ENCODE measurements at places on chromosomes 6 and 20. TPM values are rescaled to one million over a fixed set of nuclear protein-coding genes. Genes with fewer than 3 reads are reported as not detected.

DNA sequence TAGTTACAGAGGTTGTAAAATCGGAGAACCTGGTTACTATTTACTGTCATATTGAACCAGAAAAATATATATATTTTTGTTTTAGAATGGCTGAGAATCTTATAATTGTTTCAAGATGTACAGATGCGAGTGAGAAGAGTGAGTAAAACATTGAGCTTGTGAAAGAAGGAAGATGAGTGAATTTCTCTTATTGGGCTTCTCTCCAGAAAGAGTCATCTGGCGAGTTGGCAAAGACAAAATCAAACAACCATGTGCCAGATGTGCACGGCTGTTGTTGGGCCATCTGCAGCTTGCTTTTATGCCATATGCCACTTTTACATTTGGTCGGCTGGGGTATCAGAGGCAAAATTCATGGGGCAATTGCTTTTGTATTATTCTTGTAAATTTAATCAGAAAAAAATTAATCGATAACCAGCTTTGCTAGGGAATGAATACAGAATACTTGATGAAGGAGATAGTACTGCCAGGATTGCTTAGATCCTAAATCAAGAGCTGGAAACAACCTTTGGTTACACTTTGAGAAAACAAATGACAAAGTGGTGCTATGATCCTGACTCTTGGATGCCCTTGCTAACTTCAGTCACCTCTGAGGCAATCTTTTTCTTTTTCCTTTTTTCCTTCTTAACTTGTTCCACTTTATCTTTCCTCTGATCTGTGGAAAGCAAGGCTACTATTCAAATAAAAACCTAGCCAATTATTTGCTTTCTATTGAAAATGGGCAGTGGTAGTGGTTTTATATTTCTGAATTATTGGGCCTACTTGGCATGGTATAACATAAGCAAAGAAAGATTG is 97.1 kb upstream of the GRIK2 start:
- no peak overlapping the region for H3K4me3 ChIP-seq
- no peak overlapping the region for H3K27ac ChIP-seq
- no peaks in the 10 kb centered on the region for H3K36me3 ChIP-seq
- H3K4me1 ChIP-seq: no peaks in the 10 kb centered on the region

DNA sequence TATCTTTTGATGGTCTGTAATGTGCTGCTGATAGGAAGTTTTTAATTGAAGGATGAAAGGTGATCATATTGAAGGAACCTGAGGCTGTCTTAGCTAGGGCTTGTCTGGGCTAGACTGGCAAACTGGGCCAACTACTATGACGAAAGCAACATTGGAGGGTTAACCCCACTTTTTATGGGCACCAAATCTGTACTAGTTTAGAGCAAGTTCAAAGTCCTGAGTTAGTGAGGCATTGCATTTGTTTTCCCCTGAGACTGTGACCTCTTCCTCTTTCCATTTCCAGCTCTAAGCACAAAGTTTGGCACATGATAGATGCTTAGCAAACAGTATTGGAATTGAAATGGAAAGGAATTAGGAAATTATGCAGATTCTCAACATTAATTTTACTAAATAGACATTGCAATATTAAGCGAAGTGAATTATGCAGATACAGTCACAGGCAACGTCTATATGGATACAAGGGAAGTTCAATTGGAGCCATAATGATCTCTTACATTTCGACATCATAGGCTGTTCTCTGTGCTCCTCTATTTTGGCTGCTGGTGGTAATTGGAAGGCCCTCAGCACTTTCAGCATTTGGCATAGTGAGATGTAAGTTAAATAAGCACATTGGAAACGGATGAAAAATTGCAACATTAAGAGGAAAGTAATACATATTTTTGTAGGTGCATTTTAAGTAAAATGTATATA is 22.2 kb downstream of the CEP57L1 start:
- no peak overlapping the region for H3K4me3 ChIP-seq
- no peaks in the 10 kb centered on the region for H3K36me3 ChIP-seq
- no peak for DNase-seq

DNA sequence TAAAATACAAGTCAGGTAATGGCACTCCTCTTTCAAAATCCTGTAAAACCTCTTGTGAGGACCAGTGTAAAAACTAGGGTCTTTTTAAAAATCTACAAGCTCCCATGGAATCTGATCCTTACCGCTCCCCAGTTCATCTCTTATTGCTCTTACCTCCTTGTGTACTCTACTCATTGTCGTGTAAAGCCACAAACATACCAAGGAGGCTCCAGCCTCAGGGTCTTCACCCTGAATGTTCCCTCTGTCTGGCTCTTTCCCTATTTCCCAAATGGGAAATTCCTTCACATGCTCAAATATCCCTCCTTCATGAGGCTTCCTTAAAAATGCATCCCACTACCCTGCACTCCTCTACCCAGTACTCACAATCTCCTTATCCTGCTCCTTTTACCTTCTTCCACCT is 67.1 kb downstream of the TASP1 start:
- H3K4me3 ChIP-seq: no peak overlapping the region
- no peak for DNase-seq
- H3K27ac ChIP-seq: no peak overlapping the region
- H3K27me3 ChIP-seq: no peaks in the 10 kb centered on the region

TCF21 gene
- total RNA-seq: 80.9 TPM

DNA sequence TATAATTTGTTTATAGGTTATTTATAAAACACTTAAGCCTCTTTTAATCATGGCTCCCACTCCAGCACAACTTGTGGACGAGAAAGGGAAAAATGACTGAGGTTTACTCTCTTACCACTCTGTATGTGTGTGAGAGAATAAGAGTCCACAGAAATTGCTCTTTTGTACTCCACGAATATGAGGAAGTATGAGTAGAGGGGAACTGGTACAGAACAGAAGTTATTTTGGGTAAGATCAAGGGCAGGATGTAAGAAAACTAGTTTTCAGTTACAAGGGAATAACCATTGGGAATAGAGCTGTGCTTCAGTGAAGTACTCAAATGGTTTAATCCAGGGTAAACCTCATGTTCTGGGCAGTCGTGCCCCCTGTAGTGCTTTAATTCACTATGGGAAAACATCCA is 72.6 kb downstream of the REV3L start:
- H3K36me3 ChIP-seq: peaks cover 12% of the 10 kb centered on the region
- no peak overlapping the region for H3K4me3 ChIP-seq
- no peaks in the 10 kb centered on the region for H3K4me1 ChIP-seq
- H3K27ac ChIP-seq: no peak overlapping the region

DNA sequence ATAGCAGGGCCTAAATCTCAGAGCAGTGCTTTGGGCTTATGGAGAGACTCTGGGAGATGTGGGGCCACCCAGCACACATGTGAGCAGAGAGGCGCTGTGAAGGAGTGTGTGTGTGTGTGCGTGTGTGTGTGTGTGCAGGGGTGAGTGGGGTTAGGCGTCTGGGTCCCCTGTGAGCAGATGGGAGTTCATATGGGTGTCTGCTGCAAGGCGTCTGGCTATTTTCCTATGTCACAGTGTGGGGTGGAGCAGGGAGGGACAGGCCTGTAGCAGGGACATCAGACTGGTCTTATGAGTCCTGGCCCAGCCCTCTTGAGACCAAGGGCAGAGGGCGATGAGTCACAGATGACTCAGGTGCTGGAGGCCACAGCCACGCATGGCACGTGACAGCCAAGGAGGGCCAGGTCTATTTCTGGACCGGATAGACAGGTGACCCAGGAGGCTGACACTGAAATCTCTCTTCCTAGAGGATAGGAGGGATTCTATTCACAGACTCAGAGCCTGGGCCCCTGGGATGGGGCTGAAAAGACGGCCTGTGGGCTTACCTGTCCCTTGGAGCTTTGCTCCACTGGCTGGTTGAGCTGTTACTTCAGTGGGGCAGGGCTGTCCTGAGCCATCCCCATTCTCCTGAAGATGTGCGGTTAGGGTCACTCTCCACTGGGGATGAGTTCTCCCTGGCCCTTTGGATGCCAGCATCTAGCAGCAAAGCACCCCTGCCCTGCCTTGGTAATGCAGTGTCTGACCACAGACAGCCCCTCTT is 28.9 kb downstream of the VEGFA start:
- no peaks in the 10 kb centered on the region for H3K27me3 ChIP-seq
- no peak for DNase-seq
- no peaks in the 10 kb centered on the region for H3K36me3 ChIP-seq
- peaks cover 8% of the 10 kb centered on the region for H3K4me1 ChIP-seq
- peak overlapping the region; percentile 88 for H3K27ac ChIP-seq

DNA sequence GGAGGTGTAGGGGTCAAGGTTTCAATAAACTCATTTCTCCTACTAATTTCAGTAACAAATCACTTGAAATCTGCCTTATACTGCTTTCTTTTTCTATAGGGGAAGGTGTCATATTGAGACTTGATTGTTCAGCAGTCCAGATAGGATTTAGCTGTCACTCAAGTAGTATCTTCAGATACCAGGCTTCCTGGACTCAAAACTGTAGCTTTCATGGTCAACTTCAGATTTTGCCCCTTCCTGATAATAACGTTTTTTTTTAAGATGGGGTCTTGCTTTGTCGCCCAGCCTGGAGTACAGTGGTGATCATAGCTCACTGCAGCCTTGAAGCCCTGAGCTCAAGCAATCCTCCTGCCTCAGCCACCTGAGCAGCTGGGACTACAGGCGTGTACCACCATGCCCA is 77.8 kb downstream of the JAG1 start:
- H3K27ac ChIP-seq: no peak overlapping the region
- H3K27me3 ChIP-seq: no peaks in the 10 kb centered on the region
- no peak overlapping the region for H3K4me3 ChIP-seq

DNA sequence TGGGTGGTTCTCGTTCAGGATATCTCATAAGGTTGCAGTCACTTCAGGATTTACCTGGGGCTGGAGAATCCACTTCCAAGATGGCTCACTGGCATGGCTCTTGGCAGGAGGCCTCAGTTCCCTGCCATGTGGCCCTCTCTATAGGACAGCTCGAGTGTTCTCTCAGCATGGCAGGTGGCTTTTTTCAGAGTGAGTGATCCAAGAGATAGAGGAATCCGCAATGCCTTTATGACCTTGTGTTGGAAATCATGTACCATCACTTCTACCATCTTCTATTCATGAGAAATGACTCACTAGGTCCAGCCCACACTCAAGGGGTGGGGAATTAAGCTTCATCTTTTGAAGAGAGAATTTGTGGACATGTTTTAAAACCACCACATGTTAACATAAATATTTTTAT is 37.8 kb downstream of the PPP1R16B start:
- H3K36me3 ChIP-seq: no peaks in the 10 kb centered on the region
- H3K4me3 ChIP-seq: no peak overlapping the region
- H3K27ac ChIP-seq: no peak overlapping the region
- no peaks in the 10 kb centered on the region for H3K27me3 ChIP-seq

- no peaks in the 10 kb centered on the region for H3K4me1 ChIP-seq
- H3K4me3 ChIP-seq: no peak overlapping the region
- H3K27me3 ChIP-seq: peaks cover 10% of the 10 kb centered on the region
- no peaks in the 10 kb centered on the region for H3K36me3 ChIP-seq
- no peak overlapping the region for H3K27ac ChIP-seq
Measured at GRCh38 chr20:56893226-56893917, 264.3 kb downstream of the TFAP2C start.

SLPI gene
- total RNA-seq: 1,312 TPM

DNA sequence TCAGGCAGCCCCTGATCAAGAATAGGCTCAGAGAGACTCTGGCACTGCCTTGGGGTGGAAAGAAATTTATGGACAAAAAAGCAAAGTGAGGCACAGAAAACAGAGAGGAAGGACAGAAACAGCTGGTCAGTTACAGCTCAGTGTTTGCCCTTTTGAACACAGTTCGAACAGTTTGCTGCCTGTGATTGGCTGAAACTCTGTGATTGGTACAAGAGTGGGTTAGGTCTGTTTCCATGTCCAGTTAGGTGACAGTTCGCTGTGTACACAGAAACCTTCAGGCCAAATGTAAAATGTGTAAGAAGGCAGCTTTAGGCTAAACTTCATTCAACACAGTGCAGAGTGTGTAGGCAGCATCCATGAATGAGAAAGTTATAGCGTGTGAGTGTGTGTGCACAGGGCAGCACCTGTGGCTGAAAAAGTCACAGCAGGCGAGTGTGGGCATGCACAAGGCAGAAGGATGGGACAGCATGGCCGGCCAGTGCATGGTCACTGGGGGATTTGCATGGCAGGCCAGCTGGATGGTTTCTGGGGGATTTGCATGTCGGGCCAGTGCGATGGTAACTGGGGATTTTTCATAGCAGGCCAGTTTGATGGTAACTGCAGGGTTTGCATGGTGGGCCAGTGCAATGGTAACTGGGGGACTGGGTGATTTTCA is 75.4 kb upstream of the FRMD1 start:
- no peak for DNase-seq
- H3K27me3 ChIP-seq: no peaks in the 10 kb centered on the region
- H3K36me3 ChIP-seq: no peaks in the 10 kb centered on the region

GRCh38 chr6:12277386-12277785 is 12.8 kb upstream of the EDN1 start:
- no peaks in the 10 kb centered on the region for H3K36me3 ChIP-seq
- no peak overlapping the region for H3K4me3 ChIP-seq
- no peaks in the 10 kb centered on the region for H3K27me3 ChIP-seq
- H3K27ac ChIP-seq: no peak overlapping the region

DNA sequence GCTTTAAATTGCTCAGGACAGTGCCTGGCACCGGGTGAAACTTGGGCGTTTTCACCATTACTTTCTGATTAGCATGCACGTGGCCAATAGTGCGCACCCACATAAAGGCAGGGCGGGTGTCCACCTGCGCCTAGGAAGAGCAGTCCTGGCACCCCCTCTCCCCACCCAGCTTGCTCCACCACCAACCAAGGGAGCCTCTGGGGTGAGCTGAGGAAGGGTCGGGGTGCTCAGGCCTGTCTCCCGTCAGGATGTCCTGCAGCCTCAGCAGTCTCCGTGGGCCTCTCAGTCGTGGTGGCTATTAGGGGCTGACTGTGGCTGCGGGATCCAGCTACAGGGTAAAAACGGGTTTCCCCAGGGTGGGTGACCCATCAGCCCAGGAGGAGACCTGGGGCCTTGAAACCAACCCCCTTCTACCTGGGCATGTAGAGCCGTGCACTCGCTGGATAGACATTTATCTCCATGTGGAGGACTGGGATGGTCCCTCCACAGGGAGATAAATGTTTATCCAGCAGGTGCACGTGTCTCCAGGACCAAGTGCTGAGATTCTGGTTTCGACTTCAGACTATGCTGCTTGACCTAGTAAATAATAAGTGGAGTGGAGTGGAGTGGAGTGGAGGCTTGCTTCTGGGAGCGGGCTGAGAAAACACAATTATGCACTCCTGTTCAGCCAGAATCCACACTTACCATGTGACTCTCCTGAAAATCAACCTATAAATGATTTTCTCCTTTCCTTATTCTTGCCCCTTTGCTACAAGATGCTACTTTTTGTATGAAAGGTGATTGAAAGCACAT is 91.1 kb downstream of the ZDHHC14 start:
- H3K4me1 ChIP-seq: peaks cover 6% of the 10 kb centered on the region
- H3K4me3 ChIP-seq: no peak overlapping the region
- no peaks in the 10 kb centered on the region for H3K36me3 ChIP-seq
- no peaks in the 10 kb centered on the region for H3K27me3 ChIP-seq
- no peak overlapping the region for H3K27ac ChIP-seq
- no peak for DNase-seq

DNA sequence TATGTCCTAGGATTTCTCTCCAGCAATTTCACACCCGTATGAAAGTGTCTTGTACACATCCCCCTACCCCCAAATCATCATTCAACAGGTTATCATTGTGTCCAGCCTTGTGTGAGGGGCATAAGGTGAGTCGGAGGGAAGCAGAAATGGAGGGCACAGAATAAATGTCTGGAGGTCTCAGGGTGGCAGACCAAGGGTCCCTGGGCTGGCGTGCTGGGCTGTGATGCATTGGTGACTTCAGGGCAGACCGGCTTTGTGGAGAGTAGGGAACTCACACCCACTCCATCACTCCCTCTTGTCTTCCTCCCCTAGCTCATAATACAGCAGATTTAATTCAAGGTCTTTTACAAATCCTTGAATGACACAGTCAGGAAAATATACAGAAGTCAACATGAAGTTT is 191.7 kb upstream of the PMEPA1 start:
- no peak for DNase-seq
- no peak overlapping the region for H3K27ac ChIP-seq
- peaks cover 20% of the 10 kb centered on the region for H3K4me1 ChIP-seq
- no peak overlapping the region for H3K4me3 ChIP-seq
